Femur (tissue), 1 donor: ENCODE measurements at places on chromosomes 6 and 20.

DNA sequence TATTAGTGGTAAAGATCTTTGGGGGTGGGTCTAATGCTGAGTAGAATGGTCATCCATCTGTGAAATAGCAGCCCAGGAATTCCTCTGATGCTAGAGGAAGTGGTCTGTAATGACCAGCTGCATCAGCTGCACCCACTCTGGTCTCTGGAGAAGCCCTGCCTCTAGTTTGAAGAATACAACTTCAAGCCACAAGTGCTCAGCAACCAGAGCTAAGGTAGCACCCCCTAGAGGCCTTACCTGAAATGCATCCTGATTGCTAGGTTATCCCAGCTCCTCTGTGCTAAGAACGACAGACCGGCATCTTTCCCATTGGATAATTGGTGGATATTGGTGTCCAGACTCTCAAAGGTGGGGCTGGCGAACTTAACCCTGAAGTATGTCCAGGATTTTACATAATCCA is 58.2 kb downstream of the DNAH8 start:
- no peak for DNase-seq

DNA sequence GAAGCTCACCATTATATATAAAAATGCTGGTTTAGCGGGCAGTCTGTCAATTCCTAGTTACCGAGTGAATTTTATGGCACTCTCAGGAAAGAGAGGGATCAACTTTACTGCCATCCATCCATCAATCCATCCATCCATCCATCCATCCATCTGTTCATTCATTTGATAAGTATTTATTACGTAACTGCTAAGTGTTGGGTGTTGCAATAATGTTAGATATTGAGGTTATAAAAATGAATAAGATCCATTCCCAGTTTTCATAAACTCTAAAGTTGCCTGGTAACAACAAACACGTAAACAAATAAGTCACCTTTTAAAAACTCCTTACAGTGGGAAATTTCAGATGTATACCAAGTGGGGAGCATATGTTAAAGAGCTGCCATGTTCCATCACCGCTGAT is 36.8 kb downstream of the SASH1 start:
- no peak for DNase-seq

DNA sequence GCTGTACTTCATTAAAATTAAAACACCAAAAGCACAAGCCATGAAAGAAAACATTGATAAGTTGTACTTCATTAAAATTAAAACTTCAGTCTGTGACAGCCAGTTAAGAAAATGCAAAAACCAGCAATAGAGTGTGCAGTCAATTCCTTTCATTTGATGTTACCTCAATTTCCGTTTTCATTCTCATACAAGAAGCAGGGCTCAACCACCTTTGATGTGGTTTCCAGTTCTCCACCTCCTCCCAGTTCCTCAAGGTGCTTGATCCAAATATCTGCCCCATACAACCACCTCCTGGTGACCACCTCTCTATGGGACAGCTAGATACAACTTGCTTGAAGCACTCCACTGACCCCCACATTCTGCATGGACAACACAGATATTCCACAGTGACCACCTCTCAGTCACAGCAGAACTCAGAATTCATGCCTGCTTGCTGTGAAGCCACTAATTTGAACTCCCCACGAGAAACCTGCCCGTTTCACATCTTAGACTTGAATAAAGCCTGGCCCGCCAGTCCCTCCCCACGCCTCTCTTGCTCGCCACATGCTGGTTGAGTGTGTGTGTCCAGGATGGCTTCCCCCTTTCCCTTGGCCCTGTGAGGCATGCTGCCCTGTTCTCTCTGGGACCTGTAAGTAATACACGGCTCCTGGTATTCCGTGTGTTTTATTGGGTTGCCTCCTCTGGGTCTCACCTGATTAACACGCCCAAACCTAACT is 66.1 kb downstream of the FAM50B start:
- DNase-seq, result no peak

DNA sequence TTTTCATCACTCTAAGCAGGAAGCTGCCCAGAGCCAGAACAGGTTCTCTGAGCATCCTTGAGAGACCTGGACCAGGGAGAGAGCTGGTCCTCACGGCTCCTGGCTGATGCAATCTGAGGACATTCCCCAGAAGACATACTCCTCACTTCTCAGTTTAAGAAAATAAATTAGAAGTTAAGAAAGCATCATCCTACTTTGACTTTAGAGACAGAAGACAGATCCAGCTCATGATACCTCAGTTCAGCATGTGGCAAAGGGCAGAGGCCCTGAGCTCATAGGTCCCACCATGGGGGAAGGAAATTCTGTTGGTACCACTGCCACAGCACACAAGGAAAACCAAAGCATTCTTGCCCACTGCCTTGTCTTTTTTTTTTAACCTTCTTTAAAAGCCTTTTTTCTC is 378.1 kb upstream of the JARID2 start:
- no peak for DNase-seq

GRCh38 chr6:53524455-53524815 is 20.5 kb downstream of the GCLC start:
- no peak for DNase-seq

DNA sequence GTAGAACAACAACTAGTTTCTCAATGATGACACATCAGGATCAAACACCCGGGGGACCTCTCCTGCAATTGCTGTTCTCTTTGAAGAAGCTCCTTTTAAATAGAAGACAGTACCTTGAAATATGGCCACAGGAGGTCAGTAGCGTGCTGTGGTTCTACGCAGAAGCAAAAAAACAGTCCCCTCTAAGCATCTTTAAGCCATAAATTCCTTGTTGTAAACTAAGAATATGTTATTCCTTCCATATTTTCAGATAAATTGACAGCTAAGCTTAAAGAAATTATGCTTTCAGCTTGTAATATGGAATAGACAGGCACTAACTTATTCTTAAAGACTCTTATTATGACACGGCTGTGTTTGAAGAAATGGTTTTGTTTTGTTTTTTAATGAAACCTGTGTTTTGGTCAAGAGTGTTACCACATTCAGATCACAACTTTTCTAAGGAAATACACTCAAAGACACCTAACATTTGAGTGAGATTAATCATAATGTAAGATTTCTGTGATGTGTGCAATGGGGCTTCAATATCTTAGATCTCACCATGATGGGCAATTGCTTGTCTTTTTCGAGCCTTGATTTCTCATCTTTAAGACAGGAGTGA is 49.7 kb upstream of the IL20RA start:
- DNase-seq, result peak; percentile 60

DNA sequence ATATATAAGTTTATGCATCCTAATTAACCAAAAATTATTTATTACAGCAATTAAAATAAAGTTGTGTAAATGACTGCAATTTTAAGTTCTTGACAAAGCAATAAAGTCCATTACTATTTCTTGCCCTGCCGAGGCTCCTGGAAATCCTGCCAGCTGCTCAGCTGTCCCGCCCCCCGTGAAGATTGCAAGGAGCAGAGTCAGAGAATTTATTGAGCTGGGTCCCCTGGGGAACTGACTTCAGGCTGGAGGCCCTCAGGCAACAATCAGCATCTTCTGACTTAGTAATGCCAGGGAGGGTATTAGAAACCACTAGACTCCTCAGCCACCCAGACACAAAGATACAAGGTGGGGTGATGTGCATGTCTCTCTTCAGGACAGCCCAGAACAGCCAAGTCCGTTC is 92.3 kb downstream of the EDN3 start:
- no peak for DNase-seq

- DNase-seq, result no peak
Measured at GRCh38 chr20:45223136-45223535, 2.0 kb downstream of the SEMG2 start.

DNA sequence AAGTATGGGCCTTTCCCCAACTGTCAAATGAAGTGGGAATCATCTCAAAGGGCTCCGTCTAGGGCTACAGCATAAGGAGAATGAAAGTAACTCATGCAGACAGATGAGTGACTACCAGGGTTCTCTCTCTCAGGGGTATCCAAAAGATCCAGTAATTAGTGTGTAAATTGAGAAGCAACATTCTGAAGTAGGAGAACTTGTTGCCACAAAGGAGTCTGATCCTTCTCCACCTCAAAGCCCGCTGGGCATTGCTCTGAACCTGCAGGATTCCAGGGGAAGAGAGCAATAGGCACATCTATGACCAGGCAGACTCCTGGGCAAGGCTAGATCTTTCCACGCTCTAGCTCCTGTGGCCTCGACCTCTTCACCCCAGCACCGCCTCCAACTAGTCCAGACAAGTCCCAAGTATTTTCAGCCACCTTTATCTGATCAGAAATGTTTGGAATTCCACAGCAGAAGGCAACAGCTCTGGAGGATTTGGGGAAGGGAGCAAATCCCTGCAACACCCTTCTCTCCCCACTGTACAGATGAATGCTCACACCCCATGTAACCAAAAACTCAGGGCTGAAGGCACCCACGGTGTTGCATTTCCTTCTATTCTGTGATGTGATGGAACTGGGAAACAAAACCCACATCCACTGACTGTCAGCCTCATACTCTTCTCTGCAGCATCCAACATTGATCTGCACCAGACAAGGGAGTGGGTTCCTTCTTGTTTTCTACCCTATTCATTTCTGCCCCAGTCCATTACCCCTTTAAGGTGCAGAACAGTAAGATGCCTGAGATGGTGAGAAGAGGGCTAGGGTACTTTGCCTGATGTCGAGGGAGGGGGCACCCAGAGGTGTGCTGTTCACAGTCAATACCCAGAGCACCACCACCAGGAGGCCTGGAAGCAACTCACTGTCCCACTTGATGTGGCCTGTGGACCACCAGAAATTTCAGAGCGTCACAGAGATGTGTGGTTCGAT is 41.0 kb downstream of the COX4I2 start:
- DNase-seq, result no peak

GRCh38 chr6:37547564-37548061 is 47.9 kb upstream of the CCDC167 start:
- DNase-seq, result peak; percentile 41
